Gastroesophageal sphincter (tissue), 4 donors: ENCODE measurements at places on chromosomes 4 and X.

DNA sequence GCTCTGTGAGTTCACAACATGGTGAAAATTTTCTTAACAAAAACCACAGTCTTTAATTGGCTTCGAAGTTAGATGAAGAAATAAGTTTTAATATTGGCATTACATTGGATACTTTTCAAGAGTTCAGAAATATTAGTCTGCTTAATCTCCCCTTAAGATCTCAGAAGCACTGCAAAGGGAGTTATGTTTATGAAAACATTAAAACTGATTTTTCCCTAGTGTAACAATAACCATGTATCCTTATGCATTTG lies 1.5 kb downstream of the SETD7 start:
- H3K4me1 ChIP-seq: peaks cover 2% of the 10 kb centered on the region
- H3K36me3 ChIP-seq: no peaks in the 10 kb centered on the region
- ATAC-seq: no peak
- peak overlapping the region; percentile 96 for H3K27ac ChIP-seq
- H3K4me3 ChIP-seq: peak overlapping the region; percentile 62

DNA sequence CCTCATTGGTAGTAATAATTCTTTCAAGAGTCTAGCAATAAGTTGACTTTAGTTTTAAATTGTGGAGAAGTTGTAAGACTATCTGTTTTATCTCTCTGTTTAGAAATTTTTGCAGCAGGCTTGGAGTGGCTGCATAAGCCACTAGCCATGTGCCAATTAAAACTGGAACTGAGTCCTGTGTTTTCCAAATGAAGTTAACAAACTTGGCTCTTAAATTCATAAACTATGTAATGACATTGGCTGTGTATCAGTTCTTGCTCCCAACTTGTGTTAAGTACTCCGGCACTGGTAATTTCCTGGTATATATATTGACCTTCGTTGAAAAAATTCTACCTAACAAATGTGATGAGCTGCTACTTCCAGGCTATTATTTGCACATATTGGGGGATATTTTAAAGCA lies 420.4 kb downstream of the GBA3 start:
- no peaks in the 10 kb centered on the region for H3K36me3 ChIP-seq
- no peak for ATAC-seq
- no peak overlapping the region for H3K27ac ChIP-seq
- H3K4me3 ChIP-seq: no peak overlapping the region

DNA sequence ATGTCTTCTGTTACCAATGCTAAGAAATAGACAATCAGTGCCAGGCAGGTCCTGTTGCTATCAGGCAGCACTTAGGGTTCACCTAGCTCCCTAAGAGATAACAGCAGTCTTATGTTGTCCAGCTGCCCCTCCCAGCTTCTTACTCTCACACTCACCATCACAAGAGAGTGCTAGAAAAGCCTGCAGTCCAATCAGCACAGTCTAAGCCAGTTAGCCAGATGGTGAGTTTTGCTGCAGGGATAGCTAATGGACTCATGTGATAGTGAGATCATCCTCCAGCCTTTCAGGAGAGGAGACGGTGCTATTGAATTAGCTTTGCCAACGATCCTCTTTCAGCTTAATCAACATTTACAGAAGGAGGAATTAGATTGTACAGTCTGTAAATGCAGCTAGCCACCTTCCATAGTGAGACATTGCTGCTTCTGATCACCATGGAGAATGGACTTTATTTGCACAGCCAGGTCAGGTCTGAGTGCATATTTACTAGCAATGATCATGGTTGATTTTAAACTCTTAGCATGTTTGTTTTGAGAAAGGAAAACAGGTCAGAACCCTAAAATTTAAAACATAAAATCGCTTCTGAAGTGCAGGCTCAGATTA lies 438.3 kb downstream of the CENPC start:
- no peak overlapping the region for H3K27ac ChIP-seq
- H3K36me3 ChIP-seq: no peaks in the 10 kb centered on the region
- H3K27me3 ChIP-seq: no peaks in the 10 kb centered on the region
- no peak for ATAC-seq
- H3K4me1 ChIP-seq: no peaks in the 10 kb centered on the region

- ATAC-seq: no peak
- no peaks in the 10 kb centered on the region for H3K36me3 ChIP-seq
- H3K4me3 ChIP-seq: no peak overlapping the region
- no peak overlapping the region for H3K27ac ChIP-seq
- H3K27me3 ChIP-seq: no peaks in the 10 kb centered on the region
Observed at GRCh38 chr4:152997771-152998487, 61.8 kb downstream of the FHDC1 start.

DNA sequence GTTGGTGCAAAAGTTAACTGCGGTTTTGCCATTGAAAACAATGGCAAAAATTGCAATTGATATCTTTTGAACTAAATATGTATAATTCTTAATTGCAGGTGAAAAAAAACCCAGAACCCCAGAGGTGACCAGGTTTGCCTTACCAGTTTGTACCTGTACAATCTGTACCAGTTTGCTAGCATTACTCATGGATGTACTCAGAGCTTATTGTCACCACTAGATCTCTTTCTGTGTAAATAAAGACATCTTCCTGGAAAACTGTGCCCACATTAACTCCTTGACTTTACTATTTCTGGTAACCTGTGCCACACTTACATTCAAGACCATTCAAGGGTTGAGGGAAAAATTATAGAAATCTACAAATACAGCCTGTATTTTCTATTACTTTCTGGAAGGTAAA lies 139.7 kb downstream of the ELOVL6 start:
- H3K27me3 ChIP-seq: no peaks in the 10 kb centered on the region
- H3K4me3 ChIP-seq: no peak overlapping the region
- no peaks in the 10 kb centered on the region for H3K36me3 ChIP-seq
- ATAC-seq: no peak
- H3K4me1 ChIP-seq: no peaks in the 10 kb centered on the region
